SK-N-SH treated with all-trans-retinoic acid at 6 μM for 48 hours (cell line): ENCODE measurements at places on chromosomes 16 and 17.

DNA sequence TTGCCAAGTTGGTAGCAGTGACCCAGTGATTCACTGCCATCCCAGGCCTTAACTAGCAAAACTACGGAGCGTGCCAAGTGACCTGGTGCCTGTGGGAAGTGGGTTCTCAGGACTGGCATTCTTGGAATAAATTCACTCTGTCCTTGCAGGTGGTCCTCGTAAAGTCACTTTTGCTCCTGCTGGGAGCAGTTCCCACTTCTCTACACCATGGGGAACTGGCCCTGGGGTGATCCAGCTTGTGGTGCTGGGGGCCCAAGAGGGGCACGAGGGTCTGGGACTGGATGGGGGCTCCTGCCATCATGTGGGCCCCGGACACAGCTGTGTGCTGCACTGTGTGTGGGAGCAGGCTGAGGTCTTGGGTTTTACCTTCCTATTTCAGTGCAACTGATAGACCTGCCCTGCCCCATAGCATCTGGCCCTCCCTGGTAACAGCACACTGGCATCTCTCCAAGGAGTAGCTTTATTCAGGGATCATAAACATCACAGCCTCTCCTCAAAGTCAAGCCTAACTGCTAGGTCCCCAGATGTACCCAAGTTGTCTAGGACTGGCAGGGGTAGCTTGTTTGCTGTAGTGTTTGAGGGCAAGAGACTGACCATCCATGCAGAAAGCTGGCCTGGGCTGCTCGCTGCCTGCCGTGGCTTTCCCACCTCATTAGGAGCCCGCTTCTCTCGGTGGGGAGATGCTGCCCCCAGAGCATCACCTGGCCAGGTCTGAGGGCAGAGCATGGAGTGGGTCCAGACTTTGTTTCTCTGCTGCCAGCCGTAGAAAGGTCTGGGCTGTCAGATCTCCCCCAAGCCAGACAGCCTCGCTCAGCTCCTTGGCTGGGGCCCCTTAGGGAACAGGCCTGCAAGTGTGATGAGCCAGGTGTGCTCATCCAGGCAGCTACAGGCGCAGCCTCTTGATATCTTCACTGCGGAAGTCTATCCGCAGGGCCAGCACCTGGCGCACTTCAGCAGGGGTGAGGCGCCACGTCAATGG lies 26.0 kb downstream of the FCSK start:
- ATAC-seq, result no peak

DNA sequence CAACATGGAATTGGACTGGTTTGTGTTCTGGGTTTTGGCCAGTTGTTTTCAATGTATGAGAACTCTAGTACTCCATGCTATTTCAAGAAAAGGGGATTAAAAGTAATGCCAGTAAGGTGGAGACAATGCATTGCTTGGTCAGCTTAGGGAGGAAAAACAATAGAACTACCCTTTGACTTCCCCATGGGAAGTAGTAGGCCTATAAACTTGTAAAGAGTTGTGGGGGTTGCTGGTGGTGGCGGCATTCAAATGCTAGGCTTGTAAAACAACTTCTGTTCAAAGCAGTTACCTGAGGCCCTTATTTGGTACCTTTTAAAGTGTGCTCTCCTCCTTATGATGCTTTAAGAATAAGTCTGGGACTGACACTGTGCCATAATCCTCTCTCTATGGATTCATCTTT lies 9.4 kb downstream of the MAP3K3 start:
- no peak for ATAC-seq

- no peak for ATAC-seq
Measured at GRCh38 chr17:74599023-74599399, 6.9 kb upstream of the CD300LD start.

- peak; percentile 82 for ATAC-seq
Measured at GRCh38 chr17:29048440-29049368, 5.8 kb downstream of the PIPOX start.

- ATAC-seq, result no peak
Measured at GRCh38 chr16:31246296-31246695, 13.5 kb upstream of the ITGAM start.

- ATAC-seq, result no peak
Measured at GRCh38 chr16:4370570-4371356, 885 bp upstream of the VASN start.

- ATAC-seq, result peak; percentile 43
Measured at GRCh38 chr17:61474235-61474927, 22.2 kb downstream of the TBX4 start.

DNA sequence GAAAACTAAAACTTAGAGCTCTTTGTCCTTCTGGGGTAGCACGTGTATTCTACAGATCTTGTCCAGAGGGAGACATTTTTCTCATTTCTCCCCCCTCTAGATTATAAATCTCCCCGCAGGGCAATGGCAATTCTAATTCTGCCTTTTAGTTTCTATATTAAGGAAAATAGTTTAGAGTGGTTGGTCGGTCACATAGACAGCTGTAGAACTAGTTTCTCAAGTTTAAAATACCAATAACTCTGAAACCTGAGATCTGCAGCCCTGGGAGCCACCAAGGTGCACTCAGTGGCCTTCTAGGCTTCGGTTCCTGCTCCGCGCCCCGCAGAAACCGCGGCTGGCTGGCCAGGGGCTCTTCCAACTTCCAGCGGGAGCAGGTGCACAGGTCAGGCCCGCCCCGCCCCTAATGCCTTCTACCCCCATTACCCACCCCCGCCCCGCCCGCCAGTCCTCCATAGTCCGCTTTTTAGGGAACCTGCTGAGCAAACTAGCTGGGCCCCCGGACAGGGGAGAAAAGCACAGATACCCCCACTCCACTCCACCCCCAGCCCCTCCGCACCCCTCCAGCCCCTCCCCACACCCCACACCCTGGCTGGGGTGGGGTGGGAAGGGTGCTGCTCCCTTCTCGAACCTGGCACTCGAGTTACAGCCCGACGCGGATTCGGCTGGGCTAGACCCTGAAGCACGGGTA lies 431 bp downstream of the SLFN11 start:
- no peak for ATAC-seq

DNA sequence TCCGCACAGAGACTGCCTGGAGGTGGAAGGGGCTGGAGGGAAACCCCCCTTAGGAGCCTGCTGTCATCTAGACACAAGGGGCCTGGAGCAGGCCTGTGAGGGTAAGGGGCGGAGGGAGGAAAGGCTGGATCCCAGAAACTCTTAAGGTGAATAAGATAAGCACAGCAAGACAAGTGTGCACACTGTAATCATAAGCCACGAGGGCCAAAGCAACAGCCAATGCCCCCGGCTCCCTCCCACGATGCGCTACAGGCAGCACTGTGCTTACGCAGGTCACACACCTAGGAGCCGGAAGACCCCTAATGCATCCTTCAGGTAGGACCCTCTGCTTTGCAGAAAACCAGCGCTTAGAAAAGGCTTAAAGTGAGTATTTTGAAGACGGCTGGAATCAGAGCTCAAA lies 24.6 kb downstream of the ZFHX3 start:
- ATAC-seq, result no peak

GRCh38 chr16:74113545-74113944 lies 183.1 kb upstream of the PSMD7 start:
- ATAC-seq, result no peak

DNA sequence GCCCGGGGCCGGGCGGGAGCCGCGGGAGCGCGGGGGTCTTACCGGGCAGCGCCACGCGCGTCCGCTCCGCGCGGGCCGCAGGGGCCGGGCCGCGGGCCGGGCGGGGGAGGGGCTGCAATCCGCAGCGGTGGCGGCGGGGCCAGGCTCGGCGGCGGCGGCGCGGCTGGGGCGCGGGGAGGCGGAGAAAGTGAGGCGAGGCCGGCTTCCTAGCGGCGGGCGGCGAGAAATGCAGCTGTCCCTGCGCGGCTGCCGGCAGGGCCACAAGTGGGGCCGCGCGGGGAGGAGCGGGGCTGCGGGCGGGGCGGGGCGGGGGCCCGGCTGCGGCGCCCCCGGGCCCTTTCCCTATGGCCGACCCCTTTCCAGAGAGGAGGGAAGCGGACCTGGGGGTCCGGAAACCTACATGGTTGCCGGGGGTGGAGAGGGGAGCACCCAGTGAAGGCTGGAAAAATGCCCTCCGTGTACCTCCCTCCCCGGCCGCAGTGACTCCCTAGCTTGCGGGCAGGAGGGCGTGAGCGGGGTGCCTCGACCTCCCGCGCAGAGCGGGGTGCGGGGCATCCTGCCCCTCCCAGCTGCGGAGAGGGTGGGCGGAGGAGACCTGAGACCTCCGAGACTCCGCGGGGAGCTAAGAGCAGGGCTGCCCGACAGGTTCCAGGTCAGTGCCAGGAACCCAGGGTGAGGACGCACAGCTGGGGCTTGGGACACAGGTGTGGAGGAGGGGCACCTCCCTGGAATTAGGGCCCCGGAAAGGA lies at the start of gene CUEDC1:
CUEDC1 (minus strand) TSS at position 230 of the 749 bp plus-strand sequence. CDS start 69,848 bp downstream, outside the sequence.
- peak; percentile 82 for ATAC-seq

GRCh38 chr16:4288148-4288921 lies 15.5 kb upstream of the TFAP4 start:
- peak; percentile 90 for ATAC-seq

GRCh38 chr16:68117884-68118283 lies 32.7 kb downstream of the NFATC3 start:
- no peak for ATAC-seq

GRCh38 chr16:89598199-89598598 lies 15.2 kb upstream of the DPEP1 start:
- no peak for ATAC-seq

DNA sequence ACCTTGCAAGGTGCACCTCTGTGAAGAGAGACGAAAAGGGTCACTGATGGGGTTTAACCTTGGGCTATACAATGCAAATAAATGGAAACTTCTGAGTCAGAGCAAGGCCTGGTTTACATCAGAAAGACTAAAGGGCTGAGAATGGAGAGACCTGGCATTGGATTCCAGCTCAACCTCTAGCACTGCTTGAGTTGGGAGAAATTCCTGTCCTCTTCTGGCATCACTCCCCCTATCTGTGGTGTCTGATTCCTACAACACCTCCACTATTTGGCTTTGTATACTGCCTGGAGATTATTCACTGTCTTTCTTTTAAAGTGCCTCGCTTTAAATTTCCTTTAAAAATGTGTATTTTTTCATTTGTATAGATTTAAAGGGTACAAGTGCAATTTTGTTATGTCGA lies 68.8 kb downstream of the GPR139 start:
- no peak for ATAC-seq

GRCh38 chr16:1656808-1657617 lies 21.1 kb upstream of the JPT2 start:
- no peak for ATAC-seq

DNA sequence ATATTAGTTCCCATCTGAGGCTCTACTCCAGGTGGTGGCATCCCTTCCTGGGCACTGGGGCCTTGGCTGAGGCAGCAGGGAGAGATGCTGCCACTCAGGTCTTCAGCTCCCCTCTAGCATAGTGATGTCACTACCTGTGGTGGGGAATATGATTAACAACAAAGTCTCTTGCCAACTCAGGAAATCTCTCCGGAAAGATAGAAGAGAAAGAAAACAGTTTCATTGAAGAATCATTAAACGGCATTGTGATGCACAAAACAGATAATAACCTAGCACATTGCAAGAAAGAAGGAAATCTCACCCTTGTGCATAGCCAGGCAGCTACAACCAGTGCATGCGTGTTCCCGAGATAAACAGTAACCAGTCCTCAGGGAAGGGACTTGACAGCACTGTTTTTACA lies 12.2 kb upstream of the ZNF267 start:
- ATAC-seq, result no peak

GRCh38 chr17:81067391-81067811 lies 32.5 kb downstream of the BAIAP2 start:
- ATAC-seq, result no peak

DNA sequence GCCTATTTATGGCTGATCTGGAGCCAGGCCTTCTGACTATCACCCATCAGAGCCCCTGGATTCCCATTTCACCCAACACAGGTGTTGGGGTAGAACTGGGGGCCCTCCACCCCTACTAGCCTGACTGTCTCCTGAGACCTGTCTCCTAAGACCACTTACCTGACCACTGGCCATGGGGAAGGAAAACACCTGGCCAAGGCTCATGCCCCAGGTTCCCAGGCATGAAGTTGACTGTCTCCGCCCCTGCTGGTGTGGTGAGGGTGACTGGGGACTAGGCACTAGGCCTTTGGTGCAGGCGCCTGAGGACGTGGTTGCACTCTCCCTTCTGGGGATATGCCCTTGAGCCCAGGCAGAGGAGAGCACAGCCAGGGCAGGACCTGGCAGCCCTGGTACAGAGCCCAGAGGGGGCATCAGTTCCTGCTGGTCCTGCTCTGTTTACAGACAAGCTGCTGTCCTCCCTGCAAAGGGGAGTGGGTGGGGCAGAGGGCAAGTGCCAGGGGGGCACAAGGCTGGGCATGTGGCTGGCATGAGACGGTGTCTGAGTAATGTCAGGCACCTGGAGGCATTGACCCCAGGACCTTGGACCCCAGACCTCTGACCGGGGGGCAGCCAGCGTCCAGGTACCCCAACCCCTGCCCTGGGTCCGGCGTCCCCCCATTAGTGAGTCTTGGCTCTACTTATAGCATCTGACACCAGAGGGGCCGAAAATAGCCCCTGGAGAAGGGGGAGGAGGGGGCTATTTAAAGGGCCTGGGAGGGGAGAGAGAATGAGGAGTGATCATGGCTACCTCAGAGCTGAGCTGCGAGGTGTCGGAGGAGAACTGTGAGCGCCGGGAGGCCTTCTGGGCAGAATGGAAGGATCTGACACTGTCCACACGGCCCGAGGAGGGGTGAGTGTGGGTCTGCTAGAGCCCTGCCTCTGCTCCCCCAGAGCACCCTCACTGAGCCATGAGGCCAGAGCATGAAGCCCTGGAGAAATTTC lies at the start of gene TCAP:
TCAP (plus strand) TSS at position 769 of the 981 bp plus-strand sequence; CDS start at position 780, 11 bp downstream.
- no peak for ATAC-seq

- ATAC-seq, result peak; percentile 96
Measured at GRCh38 chr16:58264961-58265479, 29.8 kb downstream of the PRSS54 start.

GRCh38 chr16:12314653-12315185 lies 338.2 kb downstream of the SNX29 start:
- ATAC-seq, result no peak

DNA sequence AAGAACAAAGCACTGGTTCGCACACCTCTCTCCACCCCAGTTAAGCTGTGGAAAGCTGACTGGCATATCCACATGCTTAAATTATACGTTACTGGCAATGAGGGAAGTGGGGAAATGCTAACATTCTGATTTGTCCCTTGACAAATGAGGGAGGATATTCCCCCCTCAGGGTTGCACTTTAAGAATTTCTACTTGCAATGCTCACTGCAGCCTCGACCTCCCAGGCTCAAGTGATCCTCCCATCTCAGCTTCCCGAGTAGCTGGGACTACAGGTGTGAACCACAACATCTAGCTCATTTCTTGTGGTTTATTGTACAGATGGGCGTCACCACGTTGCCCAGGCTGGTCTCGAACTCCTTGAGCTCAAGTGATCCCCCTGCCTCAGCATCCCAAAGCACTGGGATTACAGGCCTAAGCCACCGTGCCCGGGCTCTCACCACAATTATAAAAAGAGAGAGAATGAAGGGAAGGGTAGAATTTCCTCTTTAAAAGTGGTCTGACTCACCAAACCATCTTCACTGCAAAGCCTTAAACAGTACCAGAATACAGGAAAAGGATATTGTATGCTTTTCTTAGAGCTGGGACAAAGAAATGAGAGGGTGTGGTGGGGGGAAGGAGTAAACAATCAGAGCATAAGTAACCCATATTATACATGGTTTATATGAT lies 38.9 kb downstream of the KANSL1 start:
- ATAC-seq, result peak; percentile 54

- no peak for ATAC-seq
Measured at GRCh38 chr16:85307552-85308364, 195.5 kb upstream of the CIBAR2 start.
